LoVo (cell line): ENCODE measurements at places on chromosomes 3 and 15.

- DNase-seq, result no peak
Observed at GRCh38 chr15:100147828-100148227, 193.9 kb downstream of the ADAMTS17 start.

GRCh38 chr15:48993380-48993779, 29.7 kb upstream of the SHC4 start:
- no peak for DNase-seq

DNA sequence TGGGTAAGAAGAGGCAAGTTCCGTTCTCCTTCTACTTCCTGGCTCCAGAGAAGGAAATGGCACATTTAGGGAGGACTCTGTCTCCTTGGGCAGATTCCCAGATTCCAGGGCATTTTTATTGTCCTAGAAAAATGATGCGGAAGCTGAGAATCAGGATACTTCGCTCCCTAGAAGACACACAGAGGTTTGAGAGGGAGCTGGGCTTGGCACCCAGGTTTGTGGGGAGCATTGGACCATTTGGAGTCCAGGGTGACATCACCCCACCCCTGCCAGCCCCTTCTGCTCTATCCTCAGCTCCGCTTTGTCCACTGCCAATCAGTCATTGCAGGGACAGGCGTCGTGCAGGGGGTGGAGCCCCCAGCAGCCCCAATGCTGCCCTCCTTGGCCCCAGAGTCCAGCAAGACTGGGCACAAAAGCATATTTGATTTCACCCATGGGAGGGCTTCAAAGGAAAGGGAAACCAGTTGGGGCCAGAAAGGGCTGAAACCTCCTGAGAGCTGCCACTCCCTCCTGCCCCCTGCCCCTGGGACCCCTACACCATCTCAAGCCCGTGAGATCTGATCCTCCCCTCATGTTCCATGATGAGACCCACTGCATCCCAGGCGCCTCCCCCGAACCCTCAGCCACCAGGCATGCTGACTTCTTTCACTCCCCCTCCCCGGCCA, 129.8 kb upstream of the MEF2A start:
- DNase-seq, result no peak

DNA sequence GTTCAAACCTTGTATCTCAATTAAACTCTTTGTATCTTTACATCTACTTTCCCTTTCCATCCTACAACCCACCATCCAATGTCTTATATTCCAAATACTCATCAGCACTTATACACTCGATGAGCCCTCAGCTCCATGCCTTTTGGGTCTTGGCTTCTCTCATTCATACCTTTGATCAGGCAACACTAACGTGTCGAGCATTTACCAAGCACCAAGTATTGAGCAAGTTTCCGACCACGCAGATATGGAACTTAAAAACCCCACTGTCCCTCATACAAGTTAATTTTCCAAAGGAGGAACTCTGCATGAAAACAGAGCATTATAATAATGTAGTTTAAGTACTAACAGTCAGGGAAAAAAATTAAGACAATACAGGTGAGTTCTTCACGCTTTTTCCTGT, 102.8 kb downstream of the IL1RAP start:
- no peak for DNase-seq

- DNase-seq, result no peak
Observed at GRCh38 chr3:181956122-181956521, 244.4 kb downstream of the SOX2 start.

- DNase-seq, result no peak
Observed at GRCh38 chr15:64530918-64531317, 70.5 kb downstream of the ZNF609 start.

GRCh38 chr3:170352936-170353335, 4.6 kb upstream of the SKIL start:
- no peak for DNase-seq

DNA sequence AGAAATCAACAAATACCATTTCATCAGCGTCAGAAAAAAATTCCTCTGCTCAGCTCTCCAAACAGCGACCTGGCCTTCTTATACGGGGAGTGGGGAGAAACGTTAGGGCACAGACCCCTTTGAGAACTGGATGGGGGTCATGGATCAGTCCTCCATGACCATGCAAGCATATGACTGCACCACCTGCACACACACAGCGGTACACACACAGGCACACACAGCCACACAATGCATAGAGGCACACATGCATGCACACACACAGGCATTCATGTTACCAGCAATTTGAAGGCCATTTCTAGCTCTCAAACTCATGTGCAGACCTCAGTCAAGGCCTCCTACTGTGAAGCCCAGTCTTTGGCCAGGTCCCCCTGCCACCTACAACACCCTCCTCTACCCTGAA, 50.2 kb downstream of the SLC41A3 start:
- DNase-seq, result no peak

DNA sequence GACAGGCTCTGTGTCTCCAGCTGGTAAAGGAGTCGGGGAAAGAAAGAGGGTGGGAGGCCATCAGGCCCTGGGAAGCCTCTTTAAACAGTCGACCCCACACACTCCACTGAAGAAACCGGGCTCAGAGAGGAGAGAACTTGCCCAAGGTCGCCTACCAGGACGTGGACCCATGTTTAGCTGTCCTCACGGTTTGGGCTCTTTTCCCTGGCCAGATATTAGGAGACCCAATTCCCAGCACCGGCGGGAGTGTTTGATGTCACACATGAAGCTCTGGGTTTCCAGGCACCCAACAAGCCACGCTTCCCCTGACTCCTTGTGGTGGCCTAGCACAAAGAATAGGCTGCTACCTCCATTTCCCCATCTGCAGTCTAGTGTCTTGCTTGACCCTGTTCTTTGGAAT, 52.2 kb upstream of the GRIP2 start:
- no peak for DNase-seq

- peak; percentile 68 for DNase-seq
Observed at GRCh38 chr3:48507256-48508061, 3.5 kb upstream of the SHISA5 start.

DNA sequence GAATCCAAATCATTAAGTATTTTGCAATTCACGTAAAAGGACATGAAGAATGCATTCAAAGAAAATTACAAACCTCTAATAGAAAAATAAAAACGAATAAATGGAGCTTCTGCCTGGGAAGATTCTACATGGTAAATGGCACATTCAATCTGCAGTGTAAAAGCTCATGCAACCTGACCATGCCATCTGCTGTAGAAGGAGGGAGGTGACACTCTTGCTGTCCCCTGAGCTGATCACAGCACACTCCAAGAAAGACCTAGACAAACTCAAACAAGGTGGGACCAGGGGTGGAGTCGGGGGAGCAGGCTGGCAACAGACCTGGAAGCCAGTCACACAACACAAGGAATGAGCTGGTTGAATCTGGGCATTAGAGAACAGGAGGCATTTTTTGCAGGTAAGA, 101.8 kb downstream of the BDH1 start:
- DNase-seq, result no peak

- no peak for DNase-seq
Observed at GRCh38 chr15:98628216-98628615, 20.1 kb upstream of the IGF1R start.

DNA sequence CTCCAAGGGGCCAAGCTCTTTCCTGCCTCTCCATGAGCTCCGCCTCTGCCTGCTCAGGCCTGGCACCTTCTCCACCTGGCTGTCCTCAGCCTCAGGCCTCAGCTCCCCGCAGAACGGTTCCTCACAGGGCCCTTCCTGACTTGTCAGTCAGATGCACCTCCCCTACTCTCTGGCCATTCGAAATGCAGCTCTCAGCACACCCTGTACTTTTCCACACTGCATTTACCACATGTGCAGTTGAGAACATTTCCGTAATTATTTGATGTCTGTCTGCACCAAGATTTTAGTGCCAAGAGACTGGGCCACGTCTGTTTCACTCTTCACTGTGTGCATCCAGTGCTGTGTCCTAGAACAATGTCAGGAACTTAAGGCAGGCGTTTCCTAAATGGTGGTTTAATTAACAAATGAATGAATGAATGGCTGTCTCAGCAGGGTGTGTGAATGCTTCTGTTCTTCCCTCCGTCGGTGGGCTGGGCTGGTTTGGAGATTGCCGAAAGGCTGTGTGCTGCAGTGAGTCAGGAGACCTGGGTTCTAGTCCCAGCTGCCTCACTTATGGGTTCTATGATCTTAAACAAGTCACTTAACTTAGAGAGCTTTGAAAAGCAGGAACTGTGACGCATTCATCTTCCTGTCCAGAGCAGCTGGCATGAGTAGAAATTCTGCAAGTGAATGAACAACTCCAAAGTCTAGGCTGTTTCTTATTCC, 5.4 kb downstream of the MUC4 start:
- no peak for DNase-seq

DNA sequence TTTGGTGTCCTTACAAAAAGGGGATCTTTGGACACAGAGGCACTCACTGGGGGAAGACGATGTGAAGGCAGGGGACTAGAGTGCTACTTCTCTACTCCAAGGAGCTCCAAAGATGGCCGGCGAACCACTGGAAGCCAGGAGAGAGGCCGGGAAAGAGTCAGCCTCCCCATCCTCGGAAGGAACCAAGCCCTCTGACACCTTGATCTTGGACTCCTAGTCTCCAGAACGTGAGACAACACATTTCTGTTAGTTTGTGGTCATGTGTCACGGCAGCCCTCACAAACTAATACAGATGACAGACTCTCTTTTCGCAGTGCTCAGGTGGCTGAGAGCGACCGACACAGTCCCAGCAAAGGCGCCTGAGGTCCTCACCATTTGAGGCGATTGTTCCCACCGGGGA, 24.4 kb upstream of the ATP2B2 start:
- no peak for DNase-seq

DNA sequence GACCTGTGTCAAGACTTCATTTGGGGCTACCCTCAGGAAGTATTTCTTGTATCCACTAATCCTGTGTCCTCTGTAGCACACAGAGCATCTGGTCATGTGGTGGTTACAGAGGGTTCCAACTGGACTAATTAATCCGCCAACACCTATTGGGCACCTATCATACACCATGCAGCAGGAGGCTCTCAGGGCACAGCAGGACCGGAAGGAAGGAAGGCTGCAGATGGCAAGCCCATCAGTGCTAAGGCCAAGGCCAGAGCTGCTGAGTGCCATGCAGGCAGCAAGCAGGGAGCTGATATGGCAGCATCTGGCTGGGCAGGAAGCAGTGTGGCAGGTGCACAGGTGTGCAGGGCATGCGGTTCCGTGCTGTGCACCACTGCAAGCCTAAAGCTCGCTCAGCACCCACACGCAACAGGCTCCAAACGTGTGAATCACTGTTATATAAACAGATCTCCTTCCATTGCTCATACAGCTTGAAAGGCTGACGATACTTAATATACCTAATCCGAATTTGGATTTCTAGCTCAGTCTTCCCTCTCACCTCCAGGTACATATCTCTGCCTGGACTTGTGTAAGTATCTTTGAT, 64.4 kb upstream of the SNRPA1 start:
- DNase-seq, result no peak

DNA sequence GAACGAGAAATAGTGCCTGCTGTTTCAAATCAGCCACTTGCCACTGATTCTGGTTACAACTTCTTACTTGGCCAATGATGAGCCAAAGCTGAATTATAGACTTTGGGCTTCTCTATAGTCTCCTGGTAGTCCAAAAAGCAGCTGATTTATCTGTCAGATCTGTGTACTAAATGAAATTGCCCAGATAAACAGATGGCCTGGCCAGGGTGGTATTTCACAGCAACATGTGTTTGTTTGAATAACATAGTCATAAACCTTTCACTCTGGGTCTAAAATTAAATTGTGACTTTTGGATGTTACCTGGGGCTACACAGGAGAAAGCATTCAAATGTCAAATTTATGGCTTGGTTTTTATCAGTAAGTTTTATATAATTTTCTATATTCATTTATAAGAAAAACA, 147.0 kb downstream of the NECTIN3 start:
- no peak for DNase-seq

DNA sequence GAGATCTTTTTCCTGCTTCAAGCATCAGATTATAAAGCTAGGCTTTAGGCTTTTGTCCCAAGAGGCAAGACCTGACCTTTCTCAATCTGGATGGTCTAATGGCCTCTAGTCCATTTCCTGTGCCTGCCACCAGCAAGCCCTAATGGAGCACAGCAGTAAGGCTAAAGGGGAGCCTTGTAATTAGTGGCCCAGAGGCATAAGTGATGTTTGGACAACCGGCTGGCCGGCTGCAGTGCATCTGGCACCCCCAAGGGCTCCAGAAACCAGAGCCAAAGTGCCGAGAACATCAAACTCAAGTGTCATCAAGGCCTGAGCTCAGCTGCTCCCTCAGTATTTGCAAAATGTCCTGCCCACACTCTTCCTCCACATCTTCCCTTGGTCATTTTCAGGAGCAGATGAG, 31.9 kb upstream of the RTP4 start:
- DNase-seq, result no peak

GRCh38 chr3:173249457-173249856, 108.4 kb upstream of the SPATA16 start:
- DNase-seq, result no peak
